ENCODE measurements at places on chromosomes 7 and 10.

GRCh38 chr7:130505753-130506152, 13.9 kb downstream of the MEST start:
- no peak for DNase-seq

DNA sequence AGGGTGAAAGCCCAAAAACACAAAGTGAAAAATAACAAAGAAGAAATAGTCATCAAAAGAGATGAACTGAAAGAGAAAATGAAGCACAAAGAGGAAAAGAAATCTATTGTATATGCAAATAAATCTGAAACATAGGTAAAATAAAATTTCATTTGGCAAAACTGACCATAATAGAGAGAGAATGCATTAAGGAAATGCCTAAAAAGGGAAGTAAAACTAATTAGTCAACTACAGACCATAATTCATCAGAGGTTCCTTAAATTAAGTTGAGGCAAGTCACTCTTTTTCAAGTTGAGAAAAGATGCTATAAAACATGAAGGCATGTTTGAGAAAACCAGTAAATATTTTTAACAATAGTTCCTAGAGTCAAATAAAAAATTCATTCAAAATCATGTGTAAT, 233.3 kb downstream of the LRRN3 start:
- DNase-seq = no peak

GRCh38 chr7:43148161-43148731, 35.8 kb downstream of the HECW1 start:
- no peak for DNase-seq

DNA sequence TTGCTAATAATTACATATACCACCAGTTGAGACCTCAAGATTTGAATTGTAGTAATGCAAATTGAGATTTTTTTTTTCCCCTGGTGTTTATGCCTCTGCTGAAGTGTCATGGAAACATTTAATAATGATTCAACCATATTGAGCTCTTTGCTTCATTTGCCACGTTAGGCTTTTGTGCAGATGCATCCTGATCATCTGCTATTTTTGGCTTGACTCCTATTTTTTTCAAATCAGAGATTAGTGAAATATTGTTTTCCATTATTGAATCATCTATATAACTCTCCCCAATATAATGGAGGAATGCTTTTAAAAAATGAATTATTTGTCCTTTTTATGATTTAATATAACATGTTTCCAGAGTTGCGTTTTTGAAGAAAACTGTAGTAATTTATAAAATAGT, 115.1 kb downstream of the SRI start:
- no peak for DNase-seq

- DNase-seq = no peak
Observed at GRCh38 chr7:44244282-44244681, 43.5 kb downstream of the YKT6 start.

DNA sequence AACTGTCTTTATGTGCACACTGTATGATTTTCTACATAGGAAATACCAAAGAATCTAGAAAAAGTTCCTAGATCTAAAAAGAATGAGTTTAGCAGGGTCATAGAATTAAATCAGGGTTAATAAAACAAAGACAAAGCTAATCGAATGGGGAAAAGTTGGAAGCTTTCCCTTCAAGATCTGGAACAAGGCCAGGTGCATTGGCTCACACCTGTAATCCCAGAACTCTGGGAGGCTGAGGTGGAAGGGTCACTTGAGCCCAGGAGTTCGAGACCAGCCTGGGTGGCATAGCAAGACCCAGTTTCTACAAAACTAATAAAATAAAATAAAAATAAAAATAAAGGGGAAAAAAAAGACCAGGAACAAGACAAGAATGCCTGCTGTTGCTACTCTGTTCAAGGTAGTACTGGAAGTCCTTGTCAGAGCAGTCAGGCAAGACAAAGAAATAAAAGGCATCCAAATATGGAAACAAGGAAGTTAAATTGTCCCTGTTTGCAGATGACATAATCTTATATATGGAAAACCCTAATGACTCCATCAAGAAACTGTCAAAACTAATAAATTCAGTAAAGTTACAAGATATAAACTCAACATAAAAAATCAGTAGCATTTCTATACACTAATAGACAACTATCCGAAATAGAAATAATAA, 76.1 kb upstream of the RHEB start:
- DNase-seq = no peak

- no peak for DNase-seq
Observed at GRCh38 chr7:107364787-107365186, 105.1 kb upstream of the GPR22 start.

- no peak for DNase-seq
Observed at GRCh38 chr7:150451097-150451793, 815 bp downstream of the GIMAP8 start.

DNA sequence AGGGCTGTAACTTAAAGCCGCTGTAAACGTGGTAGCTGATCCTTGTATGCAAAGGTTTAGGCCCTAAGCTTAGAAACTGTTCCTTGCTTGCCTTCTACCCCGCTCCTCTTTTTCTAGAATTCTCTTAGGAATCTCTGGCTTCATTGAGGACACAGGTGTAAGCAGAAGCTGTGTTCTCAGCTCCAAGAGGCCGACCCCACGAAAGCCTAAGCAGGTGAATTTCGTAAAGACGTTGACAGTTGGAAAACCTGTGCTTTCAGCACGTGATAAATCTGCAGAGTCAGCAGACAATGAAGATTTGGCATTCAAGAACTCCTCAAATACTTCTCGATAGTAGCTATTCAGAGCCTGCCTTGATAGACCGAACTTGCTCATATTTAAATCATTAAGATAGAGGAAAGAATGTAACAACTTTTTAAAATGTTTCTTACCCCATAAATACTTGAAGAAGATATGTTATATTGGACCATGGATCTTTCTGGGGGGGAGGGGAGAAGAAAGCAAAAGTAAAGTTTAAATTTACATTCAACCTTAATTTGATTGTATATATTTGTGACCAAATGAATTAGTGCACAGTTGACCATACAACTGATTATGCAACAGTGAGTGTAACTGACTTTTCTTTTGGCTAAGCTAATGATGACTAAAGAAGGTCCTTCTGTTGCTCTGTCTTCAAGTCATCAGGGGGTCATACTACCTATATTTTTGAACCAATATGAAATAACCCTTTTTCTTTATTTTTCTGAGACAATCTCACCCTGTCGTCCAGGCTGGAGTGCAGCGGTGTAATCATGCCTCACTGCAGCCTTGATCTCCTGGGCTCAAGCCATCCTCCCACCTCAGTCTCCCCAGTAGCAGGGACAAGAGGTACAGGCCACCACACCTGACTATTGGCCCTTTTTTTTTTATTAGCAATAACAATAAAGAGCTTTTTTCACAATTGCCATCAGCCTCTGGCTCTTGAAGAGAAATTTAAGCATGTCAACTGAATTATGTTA, 1.2 kb upstream of the GDI2 start:
- DNase-seq = no peak

DNA sequence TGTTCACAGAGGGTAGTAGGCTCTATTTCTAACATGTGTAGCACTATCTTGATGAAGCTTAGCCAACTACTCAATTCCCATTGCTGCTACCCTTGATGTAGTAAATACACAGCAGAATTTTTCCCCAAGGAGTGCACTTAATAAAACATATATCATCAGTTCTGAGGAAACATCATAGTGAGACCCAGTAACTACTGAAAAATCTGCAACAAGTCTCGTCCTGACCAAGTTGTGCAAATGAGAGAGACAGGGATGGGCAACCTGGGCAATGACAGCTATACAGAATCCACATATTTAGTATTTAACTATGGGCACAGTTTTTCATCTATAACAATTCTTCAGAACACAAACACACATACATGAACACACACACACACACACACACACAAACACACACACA, 1073.8 kb upstream of the SORCS1 start:
- DNase-seq = no peak

GRCh38 chr10:49735848-49736563, 26.1 kb downstream of the OGDHL start:
- DNase-seq = no peak

GRCh38 chr10:117272195-117273076, 31.5 kb downstream of the SLC18A2 start:
- DNase-seq = no peak

DNA sequence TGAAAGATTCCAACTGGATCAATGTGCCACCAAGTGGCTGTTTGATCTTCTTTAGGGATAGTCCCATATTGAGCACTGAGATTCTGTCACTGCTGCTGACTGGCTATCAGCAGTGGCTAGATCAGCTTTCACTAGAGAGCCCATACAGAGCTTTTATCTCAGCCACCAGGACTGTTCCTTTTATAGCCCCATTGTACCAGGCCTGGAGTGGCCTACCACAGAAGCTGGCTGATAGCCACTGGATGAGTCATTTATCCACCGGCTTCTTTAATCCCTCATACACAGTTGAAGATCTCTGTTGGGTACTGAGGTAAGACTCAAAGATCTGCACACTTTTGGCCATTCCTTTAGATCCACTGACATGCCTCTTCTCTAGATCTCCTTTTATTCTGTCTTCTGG, 1101.1 kb downstream of the SORCS3 start:
- DNase-seq = no peak

- no peak for DNase-seq
Observed at GRCh38 chr10:88922041-88922440, 30.5 kb downstream of the ACTA2 start.

GRCh38 chr10:49304137-49304536, 5.2 kb downstream of the C10orf71 start:
- no peak for DNase-seq

DNA sequence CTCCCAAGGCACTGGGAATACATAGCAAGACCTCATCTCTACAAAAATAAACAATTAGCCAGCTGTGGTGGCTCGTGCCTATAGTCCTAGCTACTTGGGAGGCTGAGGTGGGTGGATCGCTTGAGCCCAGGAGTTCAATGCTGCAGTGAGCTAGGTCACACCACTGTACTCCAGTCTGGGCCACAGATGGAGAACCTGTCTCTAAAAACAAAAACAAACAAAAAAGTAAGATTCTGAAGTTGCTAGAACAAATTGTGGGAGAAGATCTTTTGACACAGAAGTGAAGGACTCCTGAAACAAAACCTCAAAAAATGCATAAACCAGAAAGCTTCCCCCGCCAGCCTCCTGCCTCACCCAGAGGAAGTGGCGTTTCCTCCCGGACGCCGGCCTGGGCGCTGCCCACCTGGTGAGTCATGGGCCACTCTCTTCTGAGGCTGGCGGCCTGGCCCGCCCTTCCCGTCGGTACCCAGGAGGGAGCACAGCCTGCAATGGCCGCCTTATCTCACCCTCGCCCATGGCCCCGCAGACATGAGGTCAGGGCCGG, 25.4 kb upstream of the ELN start:
- DNase-seq = no peak

DNA sequence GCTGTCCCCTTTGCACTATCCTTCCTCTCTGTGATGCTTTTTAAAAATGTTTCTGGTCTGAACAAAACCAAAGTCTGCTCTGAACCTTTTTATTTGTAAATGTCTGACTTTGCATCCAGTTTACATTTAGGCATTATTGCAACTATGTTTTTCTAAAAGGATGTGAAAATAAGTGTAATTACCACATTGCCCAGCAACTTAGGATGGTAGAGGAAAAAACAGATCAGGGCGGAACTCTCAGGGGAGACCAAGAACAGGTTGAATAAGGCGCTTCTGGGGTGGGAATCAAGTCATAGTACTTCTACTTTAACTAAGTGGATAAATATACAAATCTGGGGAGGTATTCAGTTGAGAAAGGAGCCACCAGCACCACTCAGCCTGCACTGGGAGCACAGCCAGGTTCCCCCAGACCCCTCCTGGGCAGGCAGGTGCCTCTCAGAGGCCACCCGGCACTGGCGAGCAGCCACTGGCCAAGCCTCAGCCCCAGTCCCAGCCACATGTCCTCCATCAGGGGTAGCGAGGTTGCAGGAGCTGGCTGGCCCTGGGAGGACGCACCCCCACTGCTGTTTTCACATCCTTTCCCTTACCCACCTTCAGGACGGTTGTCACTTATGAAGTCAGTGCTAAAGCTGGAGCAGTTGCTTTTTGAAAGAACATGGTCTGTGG, 11.4 kb upstream of the CSGALNACT2 start:
- no peak for DNase-seq

DNA sequence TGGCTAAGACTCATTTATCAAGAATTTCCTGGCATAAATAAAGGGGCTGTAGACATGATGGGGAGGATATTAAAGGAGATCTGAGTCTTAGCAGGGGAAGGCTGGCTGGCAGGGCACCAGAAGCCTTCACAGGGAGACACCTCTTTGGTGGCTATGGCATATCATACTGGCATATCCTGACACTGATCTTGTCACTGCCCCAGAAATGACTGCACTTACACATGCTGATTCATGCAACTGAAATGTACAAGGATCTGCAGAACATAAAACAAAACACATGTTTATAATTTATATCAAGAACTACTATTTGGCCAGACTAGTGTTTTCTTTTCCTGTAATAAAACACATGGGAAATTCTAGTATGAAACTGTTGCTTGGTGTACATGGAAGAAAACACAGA, 5.5 kb upstream of the LIPN start:
- DNase-seq = no peak

GRCh38 chr10:49400365-49400764, 4.5 kb upstream of the DRGX start:
- DNase-seq = no peak

DNA sequence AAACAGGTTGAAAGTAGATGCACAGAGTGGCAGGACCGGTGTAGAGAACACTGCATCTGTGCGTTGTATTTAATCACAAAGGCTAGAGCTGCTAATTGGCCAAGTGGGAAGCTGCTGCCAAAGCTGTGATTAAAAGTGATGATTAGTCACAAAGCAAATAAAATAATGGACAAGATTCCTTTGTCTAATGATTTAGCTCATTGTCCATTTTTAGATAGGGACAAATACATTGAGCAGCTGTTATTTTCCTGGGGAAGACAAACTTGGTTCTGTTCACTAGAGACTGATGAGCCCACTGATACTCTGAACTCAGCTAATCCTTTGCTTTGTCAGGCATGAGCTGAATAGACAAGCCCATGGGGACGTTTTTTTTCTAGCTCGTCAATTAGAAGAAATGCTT, 19.7 kb downstream of the UBE3C start:
- DNase-seq = no peak

GRCh38 chr10:77667426-77668324, 30.1 kb upstream of the KCNMA1 start:
- DNase-seq = no peak

DNA sequence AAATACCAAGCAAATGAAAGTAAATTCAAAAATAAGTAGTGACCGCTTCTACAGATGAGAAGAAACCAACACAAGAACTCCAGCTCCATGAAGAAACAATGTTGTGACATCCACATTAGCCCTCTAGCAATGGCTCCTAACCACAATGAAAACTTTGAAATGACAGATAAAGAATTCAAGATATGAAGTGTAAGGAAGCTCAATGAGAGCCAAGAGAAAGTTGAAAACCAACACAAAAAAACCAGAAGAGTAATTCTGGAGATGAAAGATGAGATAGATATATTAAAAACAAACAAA, 68.2 kb upstream of the DDC start:
- DNase-seq = no peak

GRCh38 chr10:48554246-48554645, 50.6 kb downstream of the ARHGAP22 start:
- DNase-seq = no peak

GRCh38 chr7:50308203-50308531, 3.7 kb downstream of the IKZF1 start:
- no peak for DNase-seq

GRCh38 chr7:156929789-156930539, 19.5 kb upstream of the NOM1 start:
- no peak for DNase-seq

Data from cortex of kidney (tissue), 1 donor.